ENCODE measurements at places on chromosomes 7 and 10. TPM values are rescaled to one million over a fixed set of nuclear protein-coding genes. Genes with fewer than 3 reads are reported as not detected.
A peak's percentile ranks its signal among the peaks of the same experiment; 100 is the strongest.

- H3K27me3 ChIP-seq: no peaks in the 10 kb centered on the region
- no peak for DNase-seq
- H3K4me3 ChIP-seq: no peak overlapping the region
- H3K4me1 ChIP-seq: peaks cover 18% of the 10 kb centered on the region
- H3K27ac ChIP-seq: no peak overlapping the region
Observed at GRCh38 chr7:143321242-143321641, 5.3 kb downstream of the CLCN1 start.

TEX36 gene
- total RNA-seq: not detected

UCMA gene
- total RNA-seq: not detected

- DNase-seq: peak; percentile 98
- no peaks in the 10 kb centered on the region for H3K27me3 ChIP-seq
- H3K4me3 ChIP-seq: no peak overlapping the region
- peaks cover 10% of the 10 kb centered on the region for H3K4me1 ChIP-seq
- H3K36me3 ChIP-seq: no peaks in the 10 kb centered on the region
Observed at GRCh38 chr10:132563485-132564248, 26.1 kb downstream of the INPP5A start.

NPTX2 gene
- total RNA-seq: 2.4 TPM

THSD7A gene
- total RNA-seq: under 0.01 TPM

UBTD1 gene
- total RNA-seq: 32.7 TPM

DNA sequence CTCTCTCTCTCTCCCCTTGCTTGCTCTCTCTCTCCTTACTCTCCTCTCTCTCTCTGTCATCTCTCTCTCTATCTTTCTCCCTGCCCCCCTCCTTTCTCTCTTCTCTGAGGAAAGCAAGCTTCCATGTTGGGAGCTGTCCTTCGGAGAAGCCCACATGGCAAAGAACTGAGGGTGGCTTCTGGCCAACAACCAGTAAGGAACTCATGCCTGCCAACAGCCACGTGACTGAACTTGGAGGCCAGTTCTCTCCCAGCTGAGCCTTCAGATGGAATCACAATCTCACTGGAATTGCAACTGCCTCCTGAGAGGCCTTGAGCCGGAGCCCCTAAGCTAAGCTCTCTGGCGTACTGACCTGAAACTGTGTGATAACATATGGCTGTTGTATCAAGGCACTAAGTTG is 12.0 kb upstream of the DHTKD1 start:
- no peak overlapping the region for H3K27ac ChIP-seq
- H3K4me1 ChIP-seq: peaks cover 15% of the 10 kb centered on the region
- H3K4me3 ChIP-seq: no peak overlapping the region
- DNase-seq: no peak
- no peaks in the 10 kb centered on the region for H3K36me3 ChIP-seq

- H3K27ac ChIP-seq: no peak overlapping the region
- H3K27me3 ChIP-seq: no peaks in the 10 kb centered on the region
- DNase-seq: no peak
Observed at GRCh38 chr7:46600340-46600739, 679.3 kb upstream of the IGFBP3 start.

- H3K4me1 ChIP-seq: no peaks in the 10 kb centered on the region
- no peak for DNase-seq
- H3K4me3 ChIP-seq: no peak overlapping the region
- H3K27ac ChIP-seq: no peak overlapping the region
- no peaks in the 10 kb centered on the region for H3K36me3 ChIP-seq
Observed at GRCh38 chr10:72435570-72435969, 80.9 kb upstream of the DNAJB12 start.

NAPEPLD gene
- 8.5 TPM for total RNA-seq

- no peaks in the 10 kb centered on the region for H3K4me1 ChIP-seq
- peaks cover 13% of the 10 kb centered on the region for H3K27me3 ChIP-seq
- H3K36me3 ChIP-seq: no peaks in the 10 kb centered on the region
- no peak overlapping the region for H3K4me3 ChIP-seq
- peak; percentile 73 for DNase-seq
Observed at GRCh38 chr7:107874605-107875446, 16.2 kb upstream of the DLD start.

- H3K27me3 ChIP-seq: no peaks in the 10 kb centered on the region
- H3K27ac ChIP-seq: no peak overlapping the region
- no peaks in the 10 kb centered on the region for H3K4me1 ChIP-seq
- no peaks in the 10 kb centered on the region for H3K36me3 ChIP-seq
- DNase-seq: no peak
Observed at GRCh38 chr10:71333129-71333887, 14.2 kb downstream of the SLC29A3 start.

AZGP1 gene
- not detected for total RNA-seq

DNA sequence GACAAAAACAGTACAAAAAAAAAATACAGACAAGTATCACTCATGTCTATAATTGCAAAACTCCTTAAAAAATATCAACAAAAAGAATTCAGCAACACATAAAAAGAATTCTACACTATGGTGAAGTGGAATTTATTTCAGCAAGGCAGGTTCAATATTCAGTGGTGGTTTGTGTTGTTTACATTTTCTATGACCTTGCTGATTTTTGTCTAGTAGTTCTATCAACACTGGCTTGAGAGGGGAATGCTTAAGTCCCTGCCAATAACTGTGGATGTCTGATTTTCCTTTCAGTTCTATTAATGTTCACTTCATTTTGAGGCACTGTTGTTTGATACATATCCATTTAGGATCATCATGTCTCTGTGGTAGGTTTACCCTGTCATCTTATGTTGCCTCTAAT is 58.5 kb downstream of the CADPS2 start:
- H3K4me1 ChIP-seq: no peaks in the 10 kb centered on the region
- H3K4me3 ChIP-seq: no peak overlapping the region
- no peaks in the 10 kb centered on the region for H3K27me3 ChIP-seq
- DNase-seq: no peak
- H3K27ac ChIP-seq: no peak overlapping the region
- no peaks in the 10 kb centered on the region for H3K36me3 ChIP-seq

PAPSS2 gene
- total RNA-seq: 81.8 TPM

C10orf105 gene
- total RNA-seq: not detected

DNA sequence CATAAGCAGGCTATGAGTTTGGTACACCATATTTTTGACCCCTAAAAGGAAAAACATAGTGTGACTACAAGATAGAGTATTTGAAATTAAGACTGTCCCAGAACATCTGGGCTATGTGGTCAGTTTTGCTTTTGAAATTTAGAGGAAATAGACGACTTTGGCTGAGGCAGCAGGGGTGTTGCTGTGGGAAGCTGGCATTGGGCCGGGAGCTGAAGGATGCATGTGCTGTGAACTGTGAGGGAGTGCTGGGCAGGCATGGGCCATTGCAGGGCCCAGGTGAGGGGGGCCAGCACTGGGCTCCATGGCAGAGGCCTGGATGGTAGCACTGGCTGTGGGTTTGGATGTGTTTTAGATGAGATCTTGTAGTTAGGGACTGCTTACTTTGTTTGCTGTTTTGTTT is 168.3 kb downstream of the BMPER start:
- no peak for DNase-seq
- H3K4me3 ChIP-seq: no peak overlapping the region
- peaks cover 6% of the 10 kb centered on the region for H3K36me3 ChIP-seq
- peak overlapping the region; percentile 35 for H3K27ac ChIP-seq
- no peaks in the 10 kb centered on the region for H3K27me3 ChIP-seq

GRID2IP gene
- not detected for total RNA-seq

AKR1C8 gene
- not detected for total RNA-seq

- H3K4me3 ChIP-seq: no peak overlapping the region
- H3K27me3 ChIP-seq: no peaks in the 10 kb centered on the region
- no peaks in the 10 kb centered on the region for H3K36me3 ChIP-seq
- peaks cover 24% of the 10 kb centered on the region for H3K4me1 ChIP-seq
- no peak for DNase-seq
- H3K27ac ChIP-seq: peak overlapping the region; percentile 96
Observed at GRCh38 chr7:41190581-41190980, 512.3 kb downstream of the INHBA start.

DNA sequence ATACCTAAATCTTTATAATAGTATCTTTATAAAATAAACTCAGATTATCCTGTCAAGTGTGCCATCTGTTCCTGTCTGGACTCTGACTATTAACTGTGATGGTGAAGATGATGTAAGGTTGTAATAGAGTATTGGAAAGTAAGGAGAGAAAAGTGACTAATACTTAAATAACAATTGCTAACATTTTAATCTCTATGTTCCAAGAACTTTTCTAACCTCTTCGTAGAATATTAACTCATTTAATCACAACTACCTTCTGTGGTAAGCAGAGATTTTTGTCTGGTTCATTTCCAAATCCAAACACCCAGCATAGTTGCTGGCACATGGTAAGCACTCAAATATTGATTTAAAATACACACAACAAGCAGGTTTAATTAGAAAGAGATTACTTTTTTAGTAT is 2.5 kb downstream of the TNPO3 start:
- H3K4me1 ChIP-seq: peaks cover 19% of the 10 kb centered on the region
- no peaks in the 10 kb centered on the region for H3K27me3 ChIP-seq
- DNase-seq: no peak
- H3K4me3 ChIP-seq: no peak overlapping the region

GRCh38 chr10:42615419-42615818 is 23.0 kb downstream of the ZNF33B start:
- H3K36me3 ChIP-seq: no peaks in the 10 kb centered on the region
- no peaks in the 10 kb centered on the region for H3K4me1 ChIP-seq
- no peak overlapping the region for H3K27ac ChIP-seq
- no peak for DNase-seq
- no peak overlapping the region for H3K4me3 ChIP-seq
- no peaks in the 10 kb centered on the region for H3K27me3 ChIP-seq

DNA sequence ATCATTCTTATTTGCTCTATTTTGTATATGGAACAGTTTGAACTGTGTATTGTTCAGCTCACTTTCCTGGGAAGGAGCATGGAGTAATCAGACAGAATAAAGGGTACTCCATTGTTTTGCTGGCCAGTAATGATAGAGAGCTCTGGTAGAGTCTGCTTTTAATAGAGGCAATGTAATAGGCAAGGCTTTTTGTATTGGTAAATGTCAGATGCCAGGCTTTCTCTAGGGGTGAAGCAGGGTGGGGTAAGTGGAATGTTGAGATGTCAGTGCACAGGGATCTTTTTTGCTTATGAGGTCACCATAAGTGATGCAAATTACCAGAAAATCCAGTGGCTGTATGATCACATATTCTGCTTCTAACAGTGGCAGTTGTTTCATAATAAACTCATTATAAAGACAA is 1088.3 kb upstream of the SORCS1 start:
- H3K36me3 ChIP-seq: no peaks in the 10 kb centered on the region
- no peak overlapping the region for H3K4me3 ChIP-seq
- DNase-seq: no peak
- H3K27me3 ChIP-seq: no peaks in the 10 kb centered on the region
- H3K27ac ChIP-seq: no peak overlapping the region

DNA sequence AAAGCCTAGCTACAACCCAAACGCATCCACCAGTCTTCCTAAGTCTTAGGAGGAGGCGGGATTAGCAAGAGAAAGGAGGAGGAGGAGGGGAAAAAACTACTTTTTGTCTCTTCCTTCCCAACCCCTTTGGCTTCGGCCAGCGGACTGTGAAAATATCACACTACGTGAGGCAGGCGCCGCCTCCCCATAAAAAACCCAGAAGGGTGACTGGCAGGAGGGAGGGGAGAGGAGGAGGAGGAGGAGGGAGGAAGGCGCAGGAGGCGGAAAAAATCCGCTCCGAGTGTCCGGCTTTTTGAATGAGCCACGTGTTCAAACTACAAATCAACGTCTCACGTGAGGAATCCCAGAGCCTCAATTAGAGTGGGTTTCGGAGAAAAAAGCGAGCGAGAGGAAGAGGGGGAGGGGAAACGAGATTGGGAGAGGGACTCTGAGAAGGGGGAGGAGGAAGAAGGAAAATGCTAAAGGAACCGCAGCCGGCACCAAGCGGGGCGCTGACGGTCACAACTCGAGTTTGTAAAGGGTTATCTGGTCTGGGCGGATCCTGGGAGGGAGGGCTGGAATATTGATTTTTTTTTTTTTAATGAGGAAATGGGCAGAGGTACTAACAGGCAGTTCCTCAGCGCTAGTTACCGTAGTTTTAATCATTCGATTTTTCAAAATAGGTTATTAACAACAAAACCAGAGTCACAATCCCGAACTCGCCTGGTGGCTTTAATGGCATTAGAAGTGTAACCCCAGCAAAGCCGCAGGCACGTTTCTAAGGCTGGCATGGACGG is at the start of gene IGF2BP3:
IGF2BP3 (minus strand) TSS at position 162 of the 776 bp plus-strand sequence. CDS start 381 bp downstream, outside the sequence.
- H3K27me3 ChIP-seq: peaks cover 82% of the 10 kb centered on the region
- H3K27ac ChIP-seq: peak within 1 kb of the TSS; percentile 60
- no peaks in the 10 kb centered on the region for H3K36me3 ChIP-seq

GRCh38 chr7:33107136-33108066 is 1.8 kb downstream of the RP9 start:
- H3K36me3 ChIP-seq: peaks cover 12% of the 10 kb centered on the region
- H3K27me3 ChIP-seq: no peaks in the 10 kb centered on the region
- H3K27ac ChIP-seq: peak overlapping the region; percentile 59
- peaks cover 22% of the 10 kb centered on the region for H3K4me1 ChIP-seq
- DNase-seq: no peak
- peak overlapping the region; percentile 87 for H3K4me3 ChIP-seq

DNA sequence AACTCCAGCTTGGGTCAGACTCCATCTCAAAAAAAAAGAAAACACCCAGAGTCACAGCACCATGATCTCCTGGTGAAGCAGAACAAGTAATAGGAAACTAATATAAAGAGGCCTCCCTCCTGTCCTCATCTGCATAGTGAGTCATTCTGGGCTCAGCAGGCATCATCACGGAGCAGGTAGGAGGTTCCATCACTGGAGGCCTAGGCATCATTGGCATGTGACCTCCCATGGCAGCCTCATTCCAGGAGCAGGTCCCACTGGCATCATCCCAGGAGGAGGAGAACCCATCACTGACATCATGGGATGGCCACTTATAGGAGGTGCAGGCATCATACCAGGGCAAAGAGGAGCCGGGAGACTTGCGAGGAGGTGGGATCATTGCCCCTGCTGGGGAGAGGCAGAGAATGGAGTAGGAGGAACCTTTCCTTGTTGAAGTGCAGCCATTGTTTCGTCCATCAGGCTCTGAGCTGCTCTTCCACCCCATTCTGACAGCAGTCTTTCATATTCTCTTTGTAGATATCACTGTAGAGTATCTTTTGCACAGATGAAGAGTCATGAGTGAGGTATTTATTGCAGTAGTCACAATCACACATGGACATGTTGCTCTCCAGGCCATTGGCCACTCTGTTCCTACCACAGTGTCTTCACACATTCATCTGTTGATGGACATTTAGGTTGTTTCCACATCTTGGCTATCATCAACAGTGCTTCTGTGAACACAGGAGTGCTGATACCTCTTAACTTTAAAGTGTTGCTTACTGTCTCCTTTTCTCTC is 73.8 kb downstream of the OSBPL3 start:
- H3K27me3 ChIP-seq: no peaks in the 10 kb centered on the region
- no peak overlapping the region for H3K27ac ChIP-seq
- peaks cover 43% of the 10 kb centered on the region for H3K4me1 ChIP-seq
- no peaks in the 10 kb centered on the region for H3K36me3 ChIP-seq
- DNase-seq: no peak
- H3K4me3 ChIP-seq: no peak overlapping the region

GRCh38 chr7:108093851-108094331 is 36.3 kb downstream of the LAMB4 start:
- peak overlapping the region; percentile 80 for H3K27ac ChIP-seq
- DNase-seq: peak; percentile 35
- peaks cover 24% of the 10 kb centered on the region for H3K4me1 ChIP-seq

All from osteoblast (primary cell).